Liver (tissue), 10 donors: ENCODE measurements at places on chromosomes 6 and 20. TPM values are rescaled to one million over a fixed set of nuclear protein-coding genes. Genes with fewer than 3 reads are reported as not detected.

The CGA gene
- not detected for total RNA-seq

The WFDC6 gene
- total RNA-seq: not detected

The DPPA5 gene
- total RNA-seq: not detected

The CTAGE9 gene
- total RNA-seq: not detected

The PRELID3B gene
- total RNA-seq: 38.1 TPM

The LAMA4 gene
- 4.5 TPM for total RNA-seq

The MYBL2 gene
- total RNA-seq: not detected

The TLDC2 gene
- total RNA-seq: 0.33 TPM

The TMEM74B gene
- 0.42 TPM for total RNA-seq

The TDP2 gene
- 17.9 TPM for total RNA-seq

The TNNC2 gene
- total RNA-seq: 0.33 TPM

DNA sequence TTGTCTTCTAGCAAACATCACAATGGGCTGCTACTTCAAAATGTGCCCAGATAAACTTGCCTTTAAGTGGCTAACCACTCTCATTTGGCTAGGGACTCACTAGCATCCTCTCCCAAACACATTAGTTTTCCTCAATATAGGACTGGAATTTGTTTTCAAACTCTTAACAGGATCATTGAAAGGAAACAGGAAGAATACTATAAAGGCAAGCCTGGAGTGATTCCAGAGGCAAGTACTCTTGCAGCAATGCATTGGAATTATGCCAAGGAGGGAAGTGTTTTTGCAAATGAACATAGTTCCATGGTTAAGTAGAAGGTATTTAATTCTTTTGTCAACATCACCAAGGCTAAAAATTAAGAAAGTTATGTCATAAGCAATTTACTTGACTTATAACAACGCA, 12.2 kb downstream of the EPHA7 start:
- DNase-seq: no peak

DNA sequence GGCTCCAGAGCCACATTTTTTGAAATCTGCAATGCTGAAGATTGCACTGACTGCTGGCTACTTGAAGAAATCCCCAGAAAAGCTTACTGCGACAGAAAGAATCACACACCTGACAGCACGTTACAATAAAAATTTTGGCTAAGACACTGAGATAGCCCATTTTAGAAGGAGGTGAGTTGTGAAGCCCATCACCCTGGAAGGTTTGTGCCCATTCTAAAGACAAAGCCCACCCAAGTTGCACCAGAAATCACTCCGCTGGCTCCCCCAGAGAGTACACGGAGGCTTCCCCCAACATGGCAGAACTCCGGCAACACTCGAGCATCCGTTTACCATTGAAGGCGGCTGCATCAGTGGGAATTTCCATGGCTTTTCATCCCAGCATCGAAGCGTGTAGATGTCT, 29.4 kb downstream of the LPA start:
- DNase-seq: no peak

DNA sequence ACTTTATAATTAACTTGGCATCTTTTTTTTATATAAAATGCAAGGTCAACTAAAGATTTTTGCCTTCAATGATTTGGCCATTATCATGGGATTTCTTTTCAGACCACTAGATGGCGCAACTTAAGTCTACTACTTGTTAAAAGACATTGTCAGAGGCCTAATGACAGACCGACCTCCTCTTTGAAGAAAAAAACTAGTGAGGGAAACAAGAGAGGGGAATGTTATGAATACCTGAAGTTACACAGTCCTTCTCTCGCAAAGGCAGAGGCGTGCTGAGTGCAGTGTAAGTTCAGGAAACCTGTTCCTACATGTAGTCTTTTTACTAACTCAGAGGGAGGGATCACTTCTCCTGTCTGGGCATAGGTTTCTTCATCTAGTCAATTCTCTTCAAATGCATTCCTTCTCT, 9.3 kb downstream of the TRAPPC3L start:
- DNase-seq: no peak

DNA sequence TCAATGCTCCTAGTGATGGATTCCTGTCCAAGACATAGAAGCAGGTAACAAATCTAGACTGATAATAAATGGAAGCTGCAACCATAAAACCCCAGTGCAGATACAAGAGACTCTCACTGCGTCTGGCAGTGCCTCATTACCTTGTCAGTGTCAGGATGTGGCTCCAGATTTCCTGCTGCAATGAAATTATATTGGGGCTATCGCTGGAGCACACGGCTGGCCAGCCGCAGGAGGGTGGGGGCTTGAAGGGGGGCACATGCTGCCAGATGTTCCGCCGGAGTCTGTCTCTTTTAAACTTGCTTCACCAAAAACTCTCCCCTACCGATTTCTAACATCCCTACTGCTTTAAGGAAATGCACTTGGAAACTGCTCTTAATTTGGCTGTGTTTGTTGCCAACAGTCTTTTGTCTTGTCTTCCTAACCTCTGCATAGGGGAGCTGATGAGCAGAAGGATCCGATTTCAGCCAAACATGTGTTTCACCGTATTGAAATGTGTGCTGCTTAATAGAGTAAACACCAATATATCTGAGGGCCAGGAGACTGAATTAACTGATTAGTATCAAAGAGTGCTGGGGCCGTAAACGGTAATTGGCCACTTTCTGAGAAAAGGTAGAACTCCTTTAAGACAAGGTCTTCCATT, 102.2 kb upstream of the EXOC2 start:
- no peak for DNase-seq

GRCh38 chr6:24910331-24910960, 25.3 kb downstream of the RIPOR2 start:
- peak; percentile 34 for DNase-seq

- DNase-seq: no peak
Observed at GRCh38 chr6:133132466-133132971, 108.6 kb upstream of the EYA4 start.

- no peak for DNase-seq
Observed at GRCh38 chr6:15260099-15260821, 14.4 kb downstream of the JARID2 start.

GRCh38 chr6:31114970-31115849, 610 bp downstream of the PSORS1C1 start:
- DNase-seq: no peak

GRCh38 chr6:21986703-21987102, 310.1 kb downstream of the PRL start:
- DNase-seq: no peak
